Stimulated activated CD4-positive, alpha-beta T cell treated with anti-CD3 and anti-CD28 coated beads, Interleukin-12 subunit alpha, Interleukin-12 subunit beta, amount 100 ng/mL, for 48 hours (primary cell): ENCODE measurements at places on chromosomes 2 and 18.

DNA sequence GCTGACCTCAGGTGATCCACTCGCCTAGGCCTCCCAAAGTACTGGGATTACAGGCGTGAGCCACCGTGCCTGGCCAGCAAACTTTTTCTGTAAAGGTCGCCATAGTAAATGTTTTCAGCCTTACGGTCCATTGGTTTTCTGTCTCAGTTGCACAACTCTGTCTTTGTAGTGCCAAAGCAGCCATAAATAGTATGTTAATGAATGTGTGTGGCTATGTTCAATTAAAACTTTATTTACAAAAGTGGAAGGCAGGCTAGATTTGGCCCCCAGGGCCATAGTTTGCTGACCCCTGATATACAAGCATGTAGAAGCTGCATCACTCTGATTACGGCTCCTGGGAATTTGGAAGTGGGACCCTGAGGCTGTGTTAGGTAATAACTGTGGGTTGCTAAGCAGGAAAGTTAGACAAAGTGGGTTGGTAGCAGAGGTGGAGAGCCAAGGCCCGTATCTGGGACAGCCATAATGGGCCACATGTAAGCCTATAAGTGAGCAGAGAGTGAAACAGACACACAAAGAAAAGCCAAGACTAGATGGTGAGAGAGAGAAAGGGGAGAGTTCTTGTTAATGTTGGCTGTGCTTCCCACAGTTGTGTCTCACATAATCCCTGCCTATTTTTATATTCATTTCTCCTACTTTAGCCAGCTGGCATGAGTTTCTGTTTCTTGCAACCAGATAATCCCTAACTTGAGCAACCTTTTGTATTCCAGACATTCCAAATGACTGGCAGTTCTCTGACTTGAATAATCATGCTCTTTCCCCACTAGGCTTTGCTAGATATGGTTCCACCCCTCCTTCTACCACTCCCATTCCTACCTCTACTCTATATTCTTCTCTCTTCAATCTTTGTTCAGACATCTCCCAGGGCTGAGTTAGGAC is 223.3 kb upstream of the STON1 start:
- no peak for DNase-seq

- DNase-seq, result no peak
Observed at GRCh38 chr2:69477627-69478026, 40.4 kb upstream of the NFU1 start.

- DNase-seq, result no peak
Observed at GRCh38 chr2:120586507-120587278, 149.0 kb upstream of the GLI2 start.

GRCh38 chr18:37397814-37398213 is 167.8 kb downstream of the CELF4 start:
- no peak for DNase-seq

DNA sequence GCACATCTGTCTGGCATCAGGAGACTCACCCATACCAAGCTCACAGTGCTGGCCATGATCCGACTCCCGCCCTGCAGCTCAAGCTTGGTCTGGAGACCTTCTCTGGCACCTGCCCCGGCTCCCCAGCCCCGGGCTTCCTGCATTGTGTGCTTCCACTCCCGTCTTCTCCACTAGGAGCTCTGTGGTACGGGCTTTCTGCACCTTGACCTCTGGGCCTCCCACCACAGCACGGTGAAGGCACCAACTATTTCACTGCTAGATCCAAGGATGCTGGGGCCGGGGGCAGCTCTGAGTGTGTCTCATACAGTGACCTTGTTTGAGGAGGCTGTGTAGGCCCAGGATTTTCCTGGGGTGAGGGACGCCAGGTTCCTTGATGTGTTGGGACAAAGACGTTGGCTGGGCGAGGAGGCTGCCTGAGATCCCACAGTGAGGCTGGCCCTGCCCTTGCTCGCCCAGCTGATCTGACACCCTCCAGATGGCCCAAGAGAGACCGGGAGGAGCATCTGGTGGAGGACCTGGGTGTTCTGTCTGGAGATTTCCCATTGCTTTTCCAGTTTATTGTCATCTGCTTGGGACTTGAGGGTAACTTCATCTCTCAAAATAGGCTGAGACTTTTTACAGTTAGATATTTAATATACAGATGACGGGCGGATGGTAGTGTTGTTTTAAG is 64.0 kb downstream of the HPCAL1 start:
- no peak for DNase-seq
